ENCODE measurements at places on chromosomes 2 and 18. TPM values are rescaled to one million over a fixed set of nuclear protein-coding genes. Genes with fewer than 3 reads are reported as not detected.

The POTEJ gene
- 0.06 TPM for total RNA-seq

The SULT1C4 gene
- total RNA-seq, result not detected

The SCTR gene
- total RNA-seq, result not detected

The SP100 gene
- total RNA-seq, result 43.8 TPM

The SPP2 gene
- not detected for total RNA-seq

The TSPYL6 gene
- not detected for total RNA-seq

The ATP9B gene
- total RNA-seq, result 7.3 TPM

The IL37 gene
- not detected for total RNA-seq

The ASB18 gene
- not detected for total RNA-seq

The TMEM163 gene
- total RNA-seq, result 0.34 TPM

The PARD6G gene
- 1.3 TPM for total RNA-seq

The MIB1 gene
- total RNA-seq, result 28.4 TPM

The BZW1 gene
- 605 TPM for total RNA-seq

The SPRED2 gene
- total RNA-seq, result 6.9 TPM

The TMEM18 gene
- total RNA-seq, result 83.3 TPM

The HOXD13 gene
- total RNA-seq, result 20.7 TPM

The EDAR gene
- total RNA-seq, result not detected

The CNDP1 gene
- total RNA-seq, result not detected

The LONRF2 gene
- 0.65 TPM for total RNA-seq

The ZBTB7C gene
- total RNA-seq, result 0.21 TPM

The NDUFB3 gene
- total RNA-seq, result 303 TPM

The VIT gene
- not detected for total RNA-seq

The SLC39A6 gene
- total RNA-seq, result 57.9 TPM

The IL18R1 gene
- 4.6 TPM for total RNA-seq

The PSTPIP2 gene
- 4.7 TPM for total RNA-seq

The ALPI gene
- total RNA-seq, result not detected

The LAMA1 gene
- 2.6 TPM for total RNA-seq

The ABCB11 gene
- not detected for total RNA-seq

The TLX2 gene
- not detected for total RNA-seq

The ZC3H15 gene
- total RNA-seq, result 104 TPM

The ANO7 gene
- total RNA-seq, result 0.69 TPM

The PPP1R1C gene
- 1.9 TPM for total RNA-seq

The LRP2 gene
- total RNA-seq, result under 0.01 TPM

The GPR45 gene
- not detected for total RNA-seq

The ELOA2 gene
- not detected for total RNA-seq

The CABYR gene
- total RNA-seq, result 1.4 TPM

The IL1RL1 gene
- not detected for total RNA-seq

The KCNJ13 gene
- not detected for total RNA-seq

The CCDC93 gene
- total RNA-seq, result 19.3 TPM

The RPE gene
- total RNA-seq, result 174 TPM

The RGPD5 gene
- total RNA-seq, result 5.7 TPM

The PTPN4 gene
- total RNA-seq, result 20.3 TPM

The TBR1 gene
- not detected for total RNA-seq

The TXNL1 gene
- 83.0 TPM for total RNA-seq

The OBSL1 gene
- 45.3 TPM for total RNA-seq

Measured in Daoy (cell line).